ENCODE measurements at places on chromosomes 13 and 19.

DNA sequence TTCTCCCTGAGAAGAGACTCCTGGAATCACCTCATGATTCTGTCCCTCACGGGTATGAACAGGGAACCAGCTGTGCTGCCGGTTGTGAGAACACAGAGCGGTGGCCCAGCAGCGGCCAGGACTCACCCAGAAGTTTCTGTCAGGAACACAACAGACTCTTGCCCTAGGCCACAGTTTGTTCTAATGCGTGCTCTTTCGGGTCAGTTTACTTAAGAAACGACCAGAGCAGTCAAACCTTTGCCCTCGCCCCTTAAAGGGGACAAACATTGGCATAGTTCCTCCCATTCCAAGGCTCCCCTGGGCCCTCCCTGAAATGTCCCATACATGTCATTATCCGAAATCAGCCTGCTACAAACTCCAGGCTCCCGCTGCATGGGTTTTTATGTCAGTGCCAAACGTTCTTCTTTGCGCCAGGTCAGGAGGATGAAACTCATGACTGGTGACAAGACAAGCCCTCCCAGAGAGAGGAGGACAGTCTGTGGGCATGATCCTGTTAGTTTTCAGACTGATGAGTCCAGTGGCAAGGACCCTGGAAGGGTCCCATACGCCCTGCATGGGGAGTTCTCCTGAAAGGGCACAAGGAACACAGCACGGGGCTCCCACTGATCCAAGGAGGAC, 18.3 kb downstream of the ZIC5 start:
- DNase-seq, result no peak

- DNase-seq, result peak; percentile 20
Measured at GRCh38 chr13:101416181-101417042, at the start of gene NALCN. TSS of gene NALCN (minus strand) at chr13:101416508. CDS start at chr13:101399126, 17,382 bp downstream.

DNA sequence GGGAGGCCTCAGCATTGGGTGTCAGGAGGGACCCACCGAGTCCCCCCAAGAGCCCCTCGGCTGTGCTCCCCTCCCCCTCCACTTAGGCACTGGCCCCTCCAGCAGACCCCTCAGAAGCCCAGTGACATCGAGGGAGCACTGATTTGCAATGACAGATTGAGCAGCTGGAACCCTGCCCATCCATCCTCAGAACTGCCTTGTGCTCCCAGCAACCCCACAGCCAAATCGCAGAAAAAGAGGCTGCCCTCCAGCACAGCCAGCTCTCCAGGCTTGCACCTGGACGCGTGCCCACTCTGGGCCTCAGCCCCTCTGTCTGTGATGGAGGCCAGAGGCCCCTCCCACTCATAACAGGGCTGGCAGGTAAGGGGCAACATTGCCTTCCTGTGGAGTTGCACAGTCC, 123.2 kb upstream of the VSTM2B start:
- DNase-seq, result no peak

GRCh38 chr19:31513841-31514240, 164.6 kb upstream of the TSHZ3 start:
- no peak for DNase-seq

DNA sequence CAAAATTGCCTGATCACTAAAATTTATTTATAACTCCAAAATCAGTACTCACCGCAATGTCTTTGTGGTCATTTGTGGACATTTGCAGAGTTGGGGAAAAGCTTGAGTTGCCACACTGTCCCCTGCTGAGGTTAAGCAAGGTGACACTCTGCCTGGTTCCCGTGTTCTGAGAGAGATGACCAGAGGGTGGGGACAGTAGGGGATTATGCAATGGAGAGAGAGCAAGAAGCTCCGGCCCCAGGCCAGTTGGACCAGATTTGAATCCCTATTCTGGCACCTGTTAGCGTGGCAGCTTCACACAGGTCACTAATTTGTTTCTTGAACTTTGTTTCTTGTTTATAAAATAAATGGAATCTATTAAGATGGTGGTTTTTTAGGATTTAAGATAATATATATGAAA, 17.8 kb downstream of the ERCC5 start:
- no peak for DNase-seq

GRCh38 chr13:48185018-48185417, 48.0 kb upstream of the ITM2B start:
- DNase-seq, result no peak

- DNase-seq, result no peak
Measured at GRCh38 chr13:74077375-74077774, 56.8 kb downstream of the KLF12 start.

DNA sequence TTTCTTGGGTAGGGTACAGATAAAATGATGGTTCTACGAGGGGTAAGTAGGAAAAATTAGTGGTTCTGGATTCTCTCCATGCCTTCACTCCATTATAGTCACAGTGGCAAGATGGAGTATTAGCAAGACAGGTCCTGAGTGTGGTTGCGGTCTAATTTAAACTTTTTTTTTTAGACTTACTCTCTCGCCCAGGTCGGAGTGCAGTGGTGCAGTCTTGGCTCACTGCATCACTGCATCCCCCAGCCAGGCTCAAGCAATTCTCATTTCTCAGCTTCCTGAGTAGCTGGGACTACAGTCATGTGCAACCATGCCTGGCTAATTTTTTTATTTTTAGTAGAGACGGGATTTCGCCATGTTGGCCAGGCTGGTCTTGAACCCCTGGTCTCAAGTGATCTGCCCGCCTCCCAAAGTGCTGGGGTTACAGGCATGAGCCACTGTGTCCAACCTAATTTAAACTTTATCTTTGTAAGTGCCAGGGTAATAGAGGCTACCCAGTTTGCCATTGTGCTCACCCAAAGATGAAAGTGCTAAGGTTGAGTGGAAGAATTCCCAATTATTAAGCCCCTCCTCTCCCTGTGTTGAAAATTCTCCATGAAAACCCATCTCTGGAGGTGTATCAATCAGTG, 135.6 kb downstream of the TM9SF2 start:
- DNase-seq, result no peak

- DNase-seq, result no peak
Measured at GRCh38 chr19:4889034-4889815, 13.5 kb downstream of the ARRDC5 start.

- DNase-seq, result no peak
Measured at GRCh38 chr13:51786425-51787265, 17.3 kb downstream of the DHRS12 start.

- DNase-seq, result no peak
Measured at GRCh38 chr13:111493468-111493867, 173.0 kb downstream of the TEX29 start.

DNA sequence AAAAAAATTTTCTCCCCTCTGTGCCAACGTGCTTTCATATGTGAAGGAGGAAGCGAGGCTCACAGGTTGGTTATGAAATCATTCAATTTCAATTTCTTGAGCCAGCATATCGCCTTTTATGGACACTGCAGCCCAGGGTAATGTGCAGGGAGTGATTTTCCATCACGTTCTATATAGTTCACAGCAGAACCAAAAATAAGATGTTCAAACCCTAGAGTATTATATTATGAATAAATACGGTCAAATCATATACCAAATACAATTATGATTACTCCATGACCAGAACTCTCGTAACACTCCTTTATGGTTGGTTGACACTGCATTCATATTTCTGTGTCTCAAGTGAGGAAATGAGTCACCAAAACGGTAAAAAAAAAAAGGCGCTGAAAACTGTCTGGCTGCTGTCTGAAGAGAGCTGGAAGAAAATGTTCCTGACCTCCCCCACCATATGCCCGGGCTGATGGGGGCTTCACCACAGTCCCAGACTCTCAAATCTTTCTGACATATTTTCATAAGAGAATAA, 75.8 kb upstream of the UBAC2 start:
- peak; percentile 17 for DNase-seq

- no peak for DNase-seq
Measured at GRCh38 chr13:51275101-51275500, 52.9 kb downstream of the FAM124A start.

GRCh38 chr19:418761-419671, 10.1 kb upstream of the C2CD4C start:
- DNase-seq, result no peak

DNA sequence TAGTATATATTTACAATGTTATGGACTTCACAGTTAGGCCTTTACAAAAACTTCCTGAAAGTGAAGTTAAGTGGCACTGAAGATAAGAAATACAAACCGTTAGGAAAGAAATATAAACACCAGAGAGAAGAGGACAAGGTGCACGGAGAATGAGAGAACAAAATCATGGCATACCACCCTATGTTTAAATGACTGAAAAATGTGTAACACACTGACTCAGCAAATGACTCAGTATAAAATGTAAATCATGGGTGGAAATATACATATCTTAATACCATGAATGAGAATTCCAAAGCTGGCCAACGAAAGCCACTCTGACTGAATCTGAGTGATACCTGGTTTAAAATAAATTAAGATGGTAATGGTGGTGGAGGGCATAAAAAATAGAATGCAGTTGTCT, 260.8 kb downstream of the DNAJC15 start:
- no peak for DNase-seq

DNA sequence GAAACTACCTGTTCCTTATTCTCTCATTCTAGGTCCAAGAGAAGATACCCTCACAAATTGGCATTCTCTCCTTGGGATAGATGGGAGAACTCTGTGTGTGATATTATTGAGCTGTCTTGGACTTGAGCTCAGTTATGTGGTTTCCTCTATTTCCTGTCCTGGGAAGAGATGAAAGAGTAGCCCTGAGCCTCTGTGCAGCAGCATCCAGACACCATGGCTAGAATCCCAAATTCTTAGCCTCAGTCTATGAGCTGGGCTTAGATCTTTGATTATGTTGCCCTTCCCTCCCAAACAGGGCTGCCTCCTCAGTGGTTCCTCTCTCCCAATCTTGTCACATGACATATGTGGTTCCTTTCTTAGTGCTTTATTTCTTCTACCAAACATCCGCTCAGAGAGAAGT, 290.7 kb downstream of the SPRY2 start:
- no peak for DNase-seq

- no peak for DNase-seq
Measured at GRCh38 chr13:69737129-69737935, 370.3 kb upstream of the ATXN8OS start.

DNA sequence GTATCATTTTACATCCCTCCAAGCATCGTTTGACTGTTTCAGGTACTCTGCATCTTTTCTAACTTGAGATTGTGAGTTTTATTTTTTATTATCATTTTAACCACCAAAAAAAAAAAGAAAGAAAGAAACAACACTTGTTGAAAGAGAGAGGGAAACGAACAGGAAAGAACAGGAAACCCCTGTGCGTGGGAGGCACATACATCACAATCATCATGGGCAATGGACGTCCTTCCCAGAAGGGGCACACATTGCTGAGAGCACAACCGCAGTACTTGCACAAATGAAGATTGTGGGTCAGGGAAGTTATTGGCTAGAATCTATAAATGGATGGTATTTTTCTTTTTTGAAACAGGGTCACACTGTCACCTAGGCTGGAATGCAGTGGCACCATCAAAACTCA, 1.7 kb downstream of the CLC start:
- DNase-seq, result peak; percentile 21

DNA sequence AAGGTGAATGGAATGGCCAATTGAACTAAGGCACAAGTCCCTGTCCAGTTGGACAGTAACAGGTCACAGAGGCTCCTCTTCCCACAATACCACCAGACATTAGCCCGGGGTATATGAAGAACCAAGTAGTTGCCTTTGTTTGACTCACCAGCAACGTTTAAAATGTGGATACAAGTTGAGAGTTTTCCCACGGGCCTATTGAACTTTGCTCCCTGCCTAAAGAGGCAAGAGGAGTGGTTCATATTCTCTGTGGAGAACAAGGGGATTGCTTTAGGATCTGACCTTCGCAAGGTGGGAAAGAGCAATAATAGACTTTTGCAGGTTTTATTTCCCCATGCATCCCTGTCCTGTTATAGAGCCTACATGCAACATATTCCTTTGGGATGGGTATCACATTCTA, 177.2 kb downstream of the POU4F1 start:
- DNase-seq, result no peak

DNA sequence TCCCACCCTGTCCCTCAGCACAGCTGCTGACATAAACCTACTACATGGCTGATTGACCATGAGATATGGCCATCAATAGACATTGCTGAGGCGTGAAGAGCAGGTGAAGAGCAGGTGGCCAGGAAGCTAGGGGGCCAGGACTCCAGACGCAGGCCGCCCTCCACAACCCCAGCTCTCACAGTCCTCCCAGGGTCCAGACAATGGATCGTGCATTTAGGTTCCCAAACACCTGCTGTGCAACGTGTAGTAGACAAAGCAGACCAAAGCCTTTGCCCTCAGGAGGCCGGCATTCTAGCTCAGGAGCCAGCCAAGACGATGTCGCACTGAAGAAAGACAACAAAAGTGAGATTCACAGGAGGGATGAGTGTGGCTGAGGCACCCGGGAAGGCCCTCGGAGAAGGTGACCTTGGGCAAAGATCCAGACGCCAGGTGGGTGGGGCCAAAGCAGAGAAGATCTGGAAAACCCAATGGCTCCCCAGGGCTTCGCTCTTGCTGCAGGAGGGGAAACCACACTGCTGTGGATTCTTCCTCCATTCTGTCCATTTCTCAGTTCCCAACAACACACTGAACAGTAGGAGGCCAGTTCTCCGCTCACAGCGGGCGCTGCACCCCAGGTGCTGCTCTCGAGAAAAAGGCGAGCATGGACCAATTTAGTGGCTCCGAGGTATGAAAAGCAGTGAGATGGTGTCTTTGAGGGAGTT, 1.4 kb downstream of the FFAR1 start:
- no peak for DNase-seq

DNA sequence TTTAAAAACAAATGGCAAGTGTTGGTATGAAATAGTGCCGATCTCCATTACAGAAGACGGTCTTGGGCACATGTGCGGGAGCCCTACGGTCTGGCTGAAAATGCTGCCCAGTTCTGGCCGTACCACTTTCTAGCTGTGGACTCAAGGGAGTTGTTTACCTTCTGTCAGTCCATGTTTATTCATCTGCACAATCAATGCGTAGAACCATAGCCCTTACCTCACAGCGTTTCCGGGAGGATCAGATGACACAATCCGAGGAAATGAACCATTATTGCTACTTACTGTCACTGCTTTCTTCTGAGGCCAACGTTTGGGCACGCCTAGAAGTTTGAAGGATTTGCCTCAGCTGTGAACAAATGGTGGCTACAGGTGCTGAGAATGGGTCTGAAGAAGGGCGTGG, 31.2 kb downstream of the GADD45B start:
- DNase-seq, result peak; percentile 20

GRCh38 chr13:63288576-63288975, 1872.9 kb upstream of the PCDH20 start:
- DNase-seq, result no peak

- peak; percentile 12 for DNase-seq
Measured at GRCh38 chr19:2495130-2495641, 19.3 kb downstream of the GADD45B start.

GRCh38 chr19:33063356-33063752, 1.3 kb downstream of the RHPN2 start:
- DNase-seq, result no peak

Data from stimulated activated CD4-positive, alpha-beta T cell treated with anti-CD3 and anti-CD28 coated beads, Interleukin-15, amount 100 ng/mL, for 24 hours (primary cell).